GM12892 (cell line): ENCODE measurements at places on chromosomes 1 and 21.

DNA sequence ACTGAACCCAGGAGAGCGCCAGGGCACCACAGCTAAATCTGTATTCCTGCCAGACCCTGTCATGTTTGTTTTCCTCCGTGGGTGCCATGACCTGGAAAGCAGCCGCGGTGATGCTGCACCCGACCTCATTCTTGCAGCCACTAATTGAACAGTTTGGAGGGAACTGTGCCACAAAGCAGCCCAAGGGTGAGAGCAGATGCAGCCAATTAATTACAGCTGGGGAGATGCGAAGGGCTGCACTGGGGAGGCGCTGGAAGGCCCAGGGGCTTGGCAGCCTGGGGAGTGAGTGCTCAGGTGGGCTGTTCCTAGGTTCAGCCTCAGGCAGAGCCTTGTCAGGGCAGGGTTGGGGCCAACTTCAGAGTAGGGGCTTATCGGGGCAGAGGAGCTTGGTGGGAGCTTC is 158.4 kb upstream of the CD34 start:
- DNase-seq = no peak

- no peak for DNase-seq
These were observed 336.3 kb upstream of the ST6GALNAC5 start for GRCh38 chr1:76530953-76531352.

DNA sequence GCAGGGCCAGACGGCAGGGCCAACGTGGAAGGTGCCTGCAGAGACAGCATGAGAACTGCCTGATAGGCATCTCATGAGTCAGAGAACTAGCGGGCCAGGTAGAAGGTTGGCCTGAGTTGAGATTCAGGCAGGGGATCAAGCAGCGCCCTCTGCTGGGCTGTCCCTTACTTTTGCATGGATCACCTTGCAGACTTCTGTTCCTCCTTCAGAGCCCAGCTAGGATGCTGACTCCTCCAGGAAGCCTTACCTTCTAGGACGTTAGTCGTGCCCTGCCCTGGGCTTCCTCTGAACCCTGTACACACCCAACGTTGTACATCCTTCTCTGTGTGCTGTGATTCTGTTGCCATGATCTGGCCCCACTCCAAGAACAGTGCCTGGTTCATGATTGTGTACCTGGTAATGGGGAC is 231.3 kb upstream of the VAMP3 start:
- no peak for DNase-seq

- no peak for DNase-seq
These were observed 149.2 kb upstream of the SYT6 start for GRCh38 chr1:114302821-114303220.

DNA sequence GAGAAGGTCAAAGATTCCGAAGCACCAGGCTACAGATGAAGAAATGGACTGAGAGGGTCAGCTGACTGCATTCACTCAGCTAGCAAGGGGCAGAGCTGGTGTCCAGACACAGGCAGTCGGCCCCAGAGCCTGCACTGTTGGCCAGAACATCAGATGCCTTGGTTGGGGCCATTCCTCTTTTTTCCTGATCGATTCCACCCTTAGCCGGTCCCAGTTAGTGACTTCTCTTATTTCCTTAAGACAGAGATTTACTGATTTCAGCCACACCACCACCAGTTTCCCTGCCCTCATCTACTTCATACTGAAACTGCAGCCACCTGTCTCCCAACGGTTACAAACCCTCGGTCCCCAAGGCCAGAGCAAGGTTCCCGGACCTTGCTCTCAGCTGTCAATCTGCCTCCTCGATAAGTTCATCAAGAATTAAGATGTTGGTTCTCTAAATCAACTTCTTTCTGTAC is 11.5 kb downstream of the CD58 start:
- DNase-seq = no peak

GRCh38 chr1:180911640-180912191 is 981 bp upstream of the KIAA1614 start:
- DNase-seq = no peak

- DNase-seq = no peak
These were observed 31.0 kb downstream of the NTMT2 start for GRCh38 chr1:170176772-170177171.

DNA sequence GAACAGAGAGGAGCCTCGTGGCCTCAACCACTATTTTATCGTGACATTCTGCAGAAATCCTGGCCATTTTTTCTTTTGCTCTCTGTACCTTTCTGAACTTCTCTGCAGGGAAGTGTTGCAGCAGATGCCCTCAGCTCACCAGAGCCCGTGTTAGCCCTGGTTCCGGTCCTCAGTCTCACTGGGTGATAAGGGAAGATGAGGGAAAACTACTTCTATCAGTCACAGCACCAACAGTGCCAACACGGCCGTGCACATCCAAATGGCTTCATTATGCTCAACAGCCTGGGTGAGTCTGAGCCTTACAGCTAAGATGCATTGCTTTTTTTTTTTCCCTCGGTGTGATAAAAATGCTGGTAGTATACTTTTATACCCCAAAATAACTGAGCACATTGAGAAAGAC is 93.0 kb downstream of the KIF26B start:
- no peak for DNase-seq

GRCh38 chr1:74199504-74199903 is 1.5 kb downstream of the FPGT start:
- DNase-seq = no peak

- no peak for DNase-seq
These were observed 62.5 kb downstream of the TBX15 start for GRCh38 chr1:118925651-118926050.

- no peak for DNase-seq
These were observed 5.0 kb upstream of the CALML6 start for GRCh38 chr1:1910033-1910465.

DNA sequence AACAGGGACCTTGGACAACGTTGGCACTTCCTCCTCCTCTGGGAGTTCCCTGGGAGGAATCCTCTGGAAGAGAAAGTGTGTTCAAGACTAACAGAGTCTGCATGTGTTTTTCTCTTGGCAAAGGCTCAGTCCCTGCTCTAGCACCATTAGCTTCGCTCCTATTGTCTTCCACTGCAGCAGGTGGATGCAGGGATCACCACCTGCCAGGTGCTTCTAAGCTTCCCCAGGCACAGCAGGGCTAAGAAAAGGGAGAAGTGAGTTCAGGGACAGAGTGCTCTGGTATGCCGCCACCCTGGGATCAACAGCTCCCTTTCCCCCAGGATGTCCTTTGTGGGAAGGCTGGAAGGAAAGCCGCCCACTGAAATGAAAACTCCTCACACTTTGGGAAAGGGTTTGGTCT is 43.9 kb upstream of the IL20 start:
- DNase-seq = no peak

DNA sequence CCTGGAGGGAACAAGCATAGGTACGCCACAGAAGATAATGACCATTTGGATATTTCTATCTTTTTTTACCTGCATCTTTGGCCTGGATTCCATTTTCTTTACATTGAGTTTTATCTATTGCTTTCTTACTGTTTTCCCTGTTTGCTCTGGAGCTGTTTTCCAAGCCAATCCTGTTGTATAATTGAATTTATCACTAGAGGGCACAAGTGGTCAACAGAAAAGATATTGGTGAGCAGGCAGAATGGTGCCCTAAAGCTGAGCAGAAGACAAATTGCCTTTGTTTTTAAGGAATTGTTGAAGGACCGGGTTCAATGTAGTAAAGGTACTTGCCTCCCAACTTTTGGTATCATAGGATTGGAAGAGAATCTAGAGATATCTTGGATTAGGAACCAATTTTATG is 152.8 kb downstream of the PPP1R12B start:
- no peak for DNase-seq

DNA sequence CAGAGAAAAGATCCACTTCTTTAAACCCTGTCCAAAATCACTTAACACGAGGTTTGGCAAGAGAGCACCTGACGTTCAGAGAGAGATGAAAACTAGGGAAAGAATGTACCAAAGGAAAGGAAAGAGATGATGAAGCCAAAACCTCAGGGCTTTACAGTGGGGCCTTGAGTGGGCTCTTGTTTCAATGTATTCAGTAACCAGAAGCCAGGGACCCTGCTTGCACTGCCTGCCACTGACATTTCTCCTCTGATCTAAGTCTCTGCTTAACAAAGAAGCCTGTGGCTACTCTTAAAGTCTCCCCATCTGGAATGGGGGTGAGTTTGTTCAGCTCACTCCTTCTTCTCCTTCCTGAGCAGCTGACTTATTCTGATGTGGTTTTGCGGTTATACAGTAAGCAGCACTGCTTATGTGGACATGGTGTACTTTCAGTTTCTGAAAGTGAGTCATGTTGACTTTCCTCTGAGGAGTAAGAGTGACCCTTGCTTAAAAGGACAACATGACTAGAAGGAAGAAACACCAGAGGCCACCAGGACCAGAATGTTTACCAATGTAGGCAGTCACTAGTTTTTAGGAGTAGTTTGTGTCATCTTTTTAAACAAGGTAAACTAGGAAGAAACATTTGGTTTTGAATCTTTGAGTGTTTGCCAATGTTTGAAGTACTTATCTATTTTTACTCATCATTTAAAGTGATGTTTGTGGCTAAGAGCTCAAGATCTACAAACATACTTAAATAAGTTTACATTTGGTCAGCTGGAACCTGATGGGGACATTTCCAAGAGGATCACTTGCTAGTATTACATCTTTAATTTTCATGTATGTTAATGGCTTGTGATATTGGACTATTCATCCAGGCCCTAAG is 87.4 kb downstream of the FASLG start:
- DNase-seq = peak; percentile 21

DNA sequence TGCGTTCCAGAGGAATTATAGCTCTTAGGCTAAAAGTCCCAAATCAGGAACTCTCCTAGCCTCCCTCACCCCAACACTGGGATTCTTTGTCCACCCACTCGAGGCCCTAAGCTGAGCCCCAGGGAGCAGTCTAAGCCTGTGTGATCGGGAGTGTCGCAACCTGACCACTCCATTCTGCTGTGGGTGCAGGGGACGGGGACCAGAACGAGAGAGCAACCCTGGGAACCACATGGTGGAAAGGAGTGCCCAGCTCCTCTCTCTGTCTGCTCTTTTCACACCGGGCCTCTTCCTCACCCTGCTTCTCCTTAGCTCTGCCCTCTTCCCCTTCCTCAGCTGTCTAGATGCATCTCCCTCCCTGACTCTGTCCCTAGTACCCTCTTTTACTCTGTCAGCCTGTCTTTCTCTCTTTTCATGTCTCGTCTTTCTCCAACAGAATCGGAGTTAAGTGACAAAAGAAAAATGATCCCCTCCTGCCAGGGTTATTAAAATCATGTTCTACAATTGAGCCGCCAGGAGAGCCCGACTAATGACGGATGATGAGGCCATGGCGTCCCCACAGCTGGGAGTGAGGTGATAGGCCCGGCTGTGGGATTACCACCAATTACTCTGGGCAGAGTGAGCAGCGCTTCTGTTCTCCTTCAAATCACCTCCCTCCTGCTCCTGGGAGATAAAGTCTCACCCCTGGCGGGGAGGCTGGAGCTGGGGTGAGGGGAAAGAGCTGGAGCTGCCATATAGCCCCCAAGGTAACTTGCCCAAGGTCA is 34.5 kb upstream of the CSF3R start:
- no peak for DNase-seq

- DNase-seq = no peak
These were observed 43.3 kb downstream of the GPR137B start for GRCh38 chr1:236185687-236186086.

- no peak for DNase-seq
These were observed 97.9 kb downstream of the CSMD2 start for GRCh38 chr1:34066981-34067603.

DNA sequence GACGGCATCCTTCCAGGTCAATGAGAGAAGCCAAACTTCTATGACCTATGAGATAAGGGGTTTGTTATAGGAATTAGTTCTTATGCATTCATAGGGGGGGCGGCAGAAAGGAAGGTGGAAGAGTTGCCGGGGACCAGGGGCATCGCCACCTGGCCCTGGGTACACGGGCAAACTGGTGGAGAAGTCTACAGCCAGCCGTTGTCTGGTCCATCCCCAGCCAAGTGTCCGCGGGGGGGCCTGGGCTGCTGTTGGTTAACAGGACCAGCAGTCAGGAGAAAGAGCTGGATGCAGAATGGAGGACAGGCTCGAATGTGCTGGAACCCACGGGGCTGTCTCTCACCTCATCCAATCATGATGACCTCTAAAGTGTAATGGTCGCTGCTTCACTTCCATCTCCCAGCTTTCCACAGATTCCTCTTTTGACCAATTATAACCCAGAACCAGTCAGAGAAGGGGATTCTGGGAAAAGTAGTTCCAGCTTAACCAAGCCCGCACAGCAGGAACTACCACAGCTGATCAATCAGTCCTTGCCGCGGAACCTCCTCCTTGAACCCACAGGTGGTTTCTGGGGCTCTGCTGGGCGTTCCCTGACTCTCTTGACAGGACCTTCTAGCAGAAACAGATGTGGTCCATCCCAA is 17.8 kb downstream of the TMEM51 start:
- DNase-seq = no peak

- DNase-seq = no peak
These were observed 5.7 kb downstream of the ALG14 start for GRCh38 chr1:95067062-95067461.

- no peak for DNase-seq
These were observed 16.2 kb upstream of the DAB1 start for GRCh38 chr1:57440096-57440495.

GRCh38 chr1:228469413-228470162 is 17.6 kb upstream of the RNF187 start:
- DNase-seq = no peak

DNA sequence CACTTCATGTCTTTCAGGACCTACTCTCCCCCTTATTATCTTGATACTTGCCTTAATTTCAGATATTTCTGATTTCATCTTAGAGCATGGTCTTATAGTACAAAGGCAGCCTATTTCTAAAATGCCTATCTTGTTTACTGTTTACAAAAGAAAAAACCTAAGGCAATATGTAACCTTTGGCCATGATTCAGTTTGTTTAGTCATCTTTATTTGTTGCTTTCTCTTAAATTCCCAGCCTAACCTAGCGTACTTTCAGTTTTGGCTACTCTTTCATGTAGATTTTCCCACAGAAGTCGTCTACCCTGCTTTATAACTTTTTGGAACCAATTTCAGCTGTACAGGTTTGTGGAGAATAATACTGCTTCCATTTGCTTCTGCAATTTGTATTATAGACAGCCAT is 81.8 kb downstream of the KIF1B start:
- DNase-seq = no peak

DNA sequence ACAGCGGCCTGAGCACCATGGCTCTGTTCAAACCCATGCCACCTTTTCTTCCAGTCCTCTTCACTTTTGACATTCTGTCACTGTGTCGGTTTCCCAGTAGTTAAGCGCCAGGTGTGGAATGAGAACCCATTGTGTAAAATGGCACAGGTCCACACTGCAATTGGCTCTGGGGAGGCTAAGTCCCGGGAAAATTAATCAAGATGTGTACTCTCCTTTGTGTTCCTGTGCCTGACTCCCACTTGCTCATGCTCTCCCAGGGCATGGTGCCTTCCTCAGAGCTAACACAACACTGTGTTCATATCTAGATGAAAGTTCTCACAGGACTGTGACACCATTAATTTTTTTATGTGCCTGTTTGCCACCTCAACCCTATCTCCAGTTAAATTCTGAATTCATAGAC is 59.0 kb upstream of the BTG3 start:
- no peak for DNase-seq

- no peak for DNase-seq
These were observed 2.2 kb downstream of the PTGFRN start for GRCh38 chr1:116911779-116912469.

GRCh38 chr1:59143811-59144210 is 153.1 kb upstream of the FGGY start:
- no peak for DNase-seq

GRCh38 chr1:176199707-176200106 is 7.4 kb downstream of the COP1 start:
- DNase-seq = no peak

- no peak for DNase-seq
These were observed 1.8 kb downstream of the NHLH2 start for GRCh38 chr1:115839029-115839678.

- DNase-seq = no peak
These were observed 31.4 kb downstream of the DDR2 start for GRCh38 chr1:162663589-162664106.
